Left colon (tissue), 2 donors: ENCODE measurements at places on chromosomes 16 and 17.

GRCh38 chr16:69381231-69381630, 4.6 kb downstream of the TERF2 start:
- no peak for DNase-seq

DNA sequence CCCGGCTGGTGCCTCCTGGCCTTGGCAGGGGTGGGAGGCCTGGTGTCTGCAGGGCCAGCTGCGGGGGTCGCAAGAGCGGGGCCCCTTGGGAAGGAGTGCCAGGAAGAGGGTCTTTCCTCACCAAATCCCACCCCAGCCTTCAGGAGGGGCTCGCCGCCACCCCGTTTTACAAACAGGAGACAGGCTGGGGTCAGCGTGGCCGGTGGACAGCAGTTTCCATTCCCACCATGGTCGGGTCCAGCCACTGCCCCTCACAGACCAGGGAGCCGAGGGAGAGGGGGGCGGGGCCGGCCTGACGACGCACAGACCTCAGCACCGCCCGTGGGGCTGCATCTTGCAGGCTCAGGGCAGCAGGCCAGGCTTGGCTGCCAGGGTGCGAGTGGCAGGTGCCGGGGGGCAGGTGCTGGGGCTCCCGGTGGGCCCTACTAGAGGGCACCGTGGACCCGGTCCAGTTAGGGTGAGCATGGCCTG, 7.6 kb downstream of the CBFA2T3 start:
- no peak for DNase-seq

- no peak for DNase-seq
Observed at GRCh38 chr16:66925322-66925840, at the start of gene RRAD. Gene RRAD (minus strand): TSS chr16:66925535. CDS start chr16:66925179, 356 bp downstream.

- no peak for DNase-seq
Observed at GRCh38 chr17:43439041-43439440, 40.2 kb downstream of the ARL4D start.

DNA sequence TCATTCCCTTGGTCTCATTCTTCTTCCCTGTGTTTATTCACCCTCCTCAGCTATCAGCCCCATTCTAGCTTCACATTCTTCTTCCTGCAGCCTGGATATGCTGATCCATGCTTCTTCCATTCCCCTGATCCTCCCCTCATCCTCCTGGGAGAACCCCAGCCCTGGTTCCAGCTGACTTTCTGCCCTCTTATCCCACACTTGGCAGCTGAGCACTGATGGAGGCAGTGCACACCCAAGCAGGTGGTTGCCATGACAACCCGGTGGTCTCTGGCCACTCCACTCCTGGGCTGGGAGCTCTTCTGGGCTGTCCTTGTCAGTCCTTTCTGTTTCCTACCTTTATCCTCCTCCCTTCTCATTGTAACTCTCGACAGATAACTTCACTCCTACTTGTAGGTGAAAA, 16.7 kb upstream of the TUBG2 start:
- no peak for DNase-seq

GRCh38 chr16:106623-107324, 28.7 kb downstream of the MPG start:
- no peak for DNase-seq

DNA sequence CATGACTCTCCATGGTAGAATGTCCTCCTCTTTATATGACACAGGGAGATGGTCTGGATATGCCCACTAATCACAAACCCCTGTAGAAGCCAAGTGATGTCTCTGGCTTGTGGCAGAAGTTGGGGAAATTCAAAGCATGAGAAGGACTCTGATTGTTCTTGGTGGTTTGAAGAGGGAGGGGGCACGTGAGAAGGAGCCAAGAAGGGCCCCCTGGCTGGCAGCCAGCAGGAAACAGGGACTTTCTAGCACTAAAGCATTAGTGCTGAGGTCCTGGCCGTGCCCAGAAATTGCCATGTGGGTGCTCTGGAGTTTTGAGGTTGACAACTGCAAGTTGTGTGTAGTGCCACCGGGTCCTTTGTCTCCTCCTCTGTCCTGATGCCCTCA, 199.9 kb downstream of the LGALS9B start:
- no peak for DNase-seq

- no peak for DNase-seq
Observed at GRCh38 chr17:34519282-34519681, 60.1 kb upstream of the TMEM132E start.

DNA sequence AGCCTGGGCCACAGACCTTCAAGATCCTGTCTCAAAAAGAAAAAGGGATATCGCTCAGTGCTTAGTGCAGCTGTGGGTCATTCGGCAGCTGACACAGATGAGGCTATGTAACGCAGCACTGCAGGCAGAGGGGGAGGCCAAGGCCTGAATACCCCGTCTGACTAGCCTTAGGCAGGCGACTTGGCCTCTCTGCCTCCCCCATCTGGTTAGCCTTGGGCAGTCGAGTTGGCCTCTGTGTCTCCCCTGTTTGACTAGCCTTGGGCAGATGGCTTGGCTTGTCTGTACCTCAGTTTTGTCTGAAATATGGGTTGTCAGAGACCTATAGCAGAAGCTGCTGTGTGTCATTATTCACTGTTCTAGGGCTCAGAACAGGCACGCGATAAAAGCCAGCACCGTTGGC, 10.0 kb downstream of the SPATA33 start:
- DNase-seq, result no peak

DNA sequence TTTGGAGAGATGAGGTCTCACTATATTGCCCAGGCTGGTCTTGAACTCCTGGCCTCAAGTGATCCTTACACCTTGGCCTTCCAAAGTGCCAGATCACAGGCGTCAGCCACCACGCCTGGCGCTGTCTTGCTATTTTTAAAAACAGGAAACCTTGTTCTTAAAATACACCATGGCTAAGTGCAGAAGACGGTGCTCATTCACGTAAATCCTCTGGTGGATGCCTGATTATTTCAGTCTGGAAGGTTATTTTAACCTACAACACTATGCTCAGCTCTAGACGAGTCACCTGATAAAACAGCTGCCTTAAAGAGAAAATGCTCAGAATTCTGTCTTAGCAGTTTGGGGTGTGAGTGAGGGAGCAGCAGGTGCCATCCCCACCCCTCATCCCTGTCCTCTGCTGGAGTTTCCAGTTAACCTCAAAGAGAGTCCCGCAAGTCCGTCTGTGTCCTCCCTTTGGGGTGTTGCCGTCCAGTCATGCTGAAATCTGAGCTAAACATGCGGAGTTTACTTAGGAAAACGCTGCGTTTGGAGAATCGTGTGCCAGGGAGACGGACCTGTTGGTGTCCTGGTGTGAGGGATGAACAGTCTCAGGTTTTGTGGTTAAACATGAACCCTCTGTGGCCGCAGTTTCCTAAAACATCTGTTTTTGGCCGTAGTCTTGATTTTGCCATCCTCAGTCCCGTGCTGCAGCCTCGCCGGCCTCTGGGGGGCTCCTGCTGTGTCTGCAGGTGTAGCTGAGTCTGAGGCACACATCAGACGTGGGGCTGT, 17.1 kb downstream of the SPG7 start:
- no peak for DNase-seq

DNA sequence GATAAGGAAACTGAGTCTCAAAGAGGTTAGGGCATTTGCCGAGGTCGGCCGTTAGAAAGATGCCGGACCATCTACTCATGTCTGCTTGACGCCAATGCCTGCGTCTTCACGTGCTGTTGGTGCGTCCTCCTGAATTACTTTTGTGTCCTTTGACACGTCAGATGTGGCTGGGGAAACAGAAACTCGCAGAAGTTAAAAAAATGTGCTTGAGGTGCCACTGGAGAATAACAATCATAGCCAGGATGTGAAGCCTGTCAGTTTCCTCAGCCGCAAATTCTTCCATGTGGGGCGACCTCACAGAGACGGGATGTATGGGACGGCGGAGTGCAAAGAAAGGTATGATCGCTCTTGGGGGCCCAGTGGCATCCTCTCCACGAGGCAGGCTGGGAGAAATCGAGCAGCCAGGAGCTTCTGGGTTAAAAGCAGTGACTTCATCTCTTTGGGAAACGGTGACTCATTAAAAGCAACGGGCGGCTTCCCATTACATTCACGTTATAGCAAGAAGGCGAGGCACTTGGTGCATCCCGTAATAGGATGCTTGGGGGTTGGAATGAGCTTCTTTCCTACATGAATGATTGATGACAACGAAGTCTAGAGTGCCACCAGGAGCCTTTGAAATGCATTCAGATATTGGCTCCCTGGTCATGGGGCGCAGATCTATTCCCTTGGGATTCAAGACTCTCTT, 67.8 kb downstream of the BMERB1 start:
- DNase-seq, result no peak

DNA sequence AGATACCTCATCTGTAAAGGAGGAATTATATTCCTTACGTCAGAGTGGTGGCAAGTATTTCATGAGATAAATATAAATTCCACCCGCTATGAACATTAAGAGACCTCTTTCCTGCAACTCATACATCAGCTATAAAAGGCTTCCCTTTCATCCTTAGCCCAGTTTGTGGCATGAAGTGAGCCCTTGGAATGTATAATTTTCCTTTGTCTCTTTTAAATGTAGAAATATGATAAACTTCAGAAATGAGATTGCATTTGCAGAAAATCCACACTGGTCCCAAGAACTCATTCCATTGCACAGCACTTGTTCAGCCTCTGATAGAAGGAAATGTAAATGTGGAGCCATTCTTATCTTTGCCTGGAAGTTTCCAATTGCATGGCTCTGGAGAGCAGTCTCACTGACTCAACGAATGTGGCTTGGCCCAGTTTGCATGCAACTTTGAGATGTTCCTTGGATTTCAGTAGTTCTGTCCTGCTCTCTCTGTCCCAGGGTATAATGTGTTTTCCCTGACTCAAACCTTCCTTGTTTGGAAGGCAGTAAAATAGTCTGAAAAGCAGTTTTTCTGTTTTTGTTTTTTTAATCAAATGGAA, 746.4 kb downstream of the CDH11 start:
- DNase-seq, result no peak

DNA sequence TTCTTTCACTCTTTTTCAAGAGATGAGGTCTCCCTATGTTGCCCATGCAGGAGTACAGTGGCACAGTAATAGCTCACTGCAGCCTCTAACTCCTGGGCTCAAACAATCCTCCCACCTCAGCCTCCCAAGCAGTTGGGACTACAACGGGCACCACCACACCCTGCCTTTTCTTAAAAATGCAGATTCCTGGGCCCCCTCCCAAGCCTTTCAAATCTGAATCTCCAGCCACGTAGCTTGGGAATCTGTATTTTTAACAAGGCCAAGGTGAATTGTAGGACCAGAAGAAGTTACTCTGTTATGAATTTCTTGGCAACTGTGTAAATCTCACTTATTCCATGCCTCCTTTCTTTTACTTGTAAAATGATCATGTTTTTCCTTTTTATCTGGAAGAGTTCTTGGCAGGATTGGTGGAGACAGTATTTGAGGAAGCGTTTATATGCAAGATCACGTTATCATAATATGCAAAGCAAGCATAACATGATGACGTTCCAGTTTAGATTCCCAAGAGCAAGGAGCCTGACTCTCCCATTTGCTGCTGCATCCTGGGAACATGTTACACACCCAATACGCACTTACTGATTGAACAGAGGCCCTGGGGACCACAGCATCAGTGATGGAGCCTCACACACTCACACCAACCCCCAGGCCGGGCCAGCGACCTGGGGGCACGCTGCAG, 44.5 kb downstream of the LITAF start:
- DNase-seq, result no peak
